ENCODE measurements at places on chromosomes 3 and 15.

GRCh38 chr3:8657804-8658305 lies 13.3 kb upstream of the SSUH2 start:
- DNase-seq: no peak

DNA sequence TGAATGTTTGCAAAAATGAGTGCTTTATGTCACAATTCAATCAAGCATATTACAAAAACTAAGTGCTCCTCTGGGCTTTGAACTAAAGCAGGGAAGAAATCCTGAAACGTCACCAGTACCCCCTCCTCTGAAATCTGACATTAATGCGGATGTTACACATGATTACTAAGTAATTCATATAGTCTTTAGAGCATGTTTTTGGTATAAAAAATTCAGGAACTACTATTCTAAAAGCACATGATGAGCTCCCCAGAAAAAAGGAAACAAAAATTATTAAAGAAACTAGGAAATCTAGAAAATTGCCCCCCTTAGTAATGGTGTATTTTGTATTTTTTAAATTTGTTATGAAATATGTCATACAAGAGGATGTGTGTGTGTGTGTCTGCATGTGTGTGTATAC lies 87.7 kb downstream of the MYO5A start:
- no peak for DNase-seq

GRCh38 chr3:13728487-13728886 lies 151.4 kb downstream of the WNT7A start:
- no peak for DNase-seq

DNA sequence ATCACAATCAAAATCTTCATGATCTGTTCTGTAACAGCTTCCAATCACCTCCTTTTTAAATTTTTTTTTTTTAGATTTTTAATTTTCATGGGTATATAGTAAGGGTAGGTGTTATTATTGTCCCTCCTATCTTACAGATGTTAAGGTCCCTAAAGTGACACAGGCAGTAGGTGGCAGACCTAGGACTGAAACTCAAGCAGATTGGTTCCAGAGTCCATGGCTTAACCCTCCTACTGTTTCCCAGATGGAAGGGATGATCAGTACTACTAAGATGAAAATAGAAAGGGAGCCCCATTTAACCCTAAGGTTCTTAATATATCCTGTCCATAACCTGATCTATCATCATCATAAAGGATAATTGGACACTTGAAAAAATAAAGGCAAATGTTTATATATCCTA lies 57.1 kb downstream of the CHAC1 start:
- DNase-seq: no peak

DNA sequence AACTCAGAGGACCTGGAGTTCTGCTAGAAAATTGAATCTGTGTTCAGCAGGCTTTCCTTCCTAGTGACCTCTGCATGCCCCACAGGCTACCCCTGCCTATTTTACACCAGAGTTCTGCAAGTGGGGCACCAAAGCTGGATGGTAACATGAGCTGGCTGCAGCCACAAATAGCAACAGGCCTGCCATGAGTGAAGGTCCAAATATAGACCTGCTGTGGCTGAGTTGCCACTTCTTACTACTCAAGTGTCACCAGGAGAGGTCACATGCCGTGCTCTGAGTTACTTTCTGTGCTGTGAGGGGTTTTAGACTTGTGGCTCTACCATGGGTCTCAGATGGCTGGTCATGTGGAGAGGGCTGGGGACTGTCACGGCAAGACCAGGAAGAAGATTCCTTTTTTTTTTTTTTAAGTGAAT lies at the start of gene FSD2:
Gene FSD2 (minus strand): TSS at position 76 of the 413 bp plus-strand sequence. CDS start 18,679 bp downstream, outside the sequence.
- no peak for DNase-seq

- peak; percentile 94 for DNase-seq
Observed at GRCh38 chr15:59689626-59690236, 611 bp upstream of the BNIP2 start.

- no peak for DNase-seq
Observed at GRCh38 chr15:81419332-81419943, 45.4 kb upstream of the TMC3 start.

DNA sequence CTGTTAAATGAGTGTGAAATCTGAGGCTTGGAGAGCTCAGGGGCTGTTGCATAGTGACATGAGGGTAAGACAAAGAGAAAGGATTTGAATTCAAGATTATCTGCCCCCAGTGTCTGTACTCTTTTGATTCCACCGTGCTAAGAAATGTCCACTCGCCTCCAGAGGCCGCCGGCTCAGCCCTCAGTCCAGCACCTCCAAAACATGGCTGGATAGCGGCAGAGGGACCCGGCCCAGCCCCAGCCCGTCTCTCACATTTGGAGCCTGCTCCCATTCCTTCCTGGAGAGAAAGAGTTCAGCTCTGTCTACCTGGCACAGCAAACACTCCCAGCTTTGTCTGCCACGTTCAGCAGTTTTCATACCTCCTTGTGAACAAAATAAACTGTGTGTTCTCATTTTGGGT lies 84.8 kb upstream of the IQSEC1 start:
- DNase-seq: no peak

Measured in mucosa of descending colon (tissue), 3 donors.